ENCODE measurements at places on chromosomes 4 and X. TPM values are rescaled to one million over a fixed set of nuclear protein-coding genes. Genes with fewer than 3 reads are reported as not detected.

- no peak for DNase-seq
Measured at GRCh38 chrX:7261672-7262332, 113.8 kb upstream of the PUDP start.

DNA sequence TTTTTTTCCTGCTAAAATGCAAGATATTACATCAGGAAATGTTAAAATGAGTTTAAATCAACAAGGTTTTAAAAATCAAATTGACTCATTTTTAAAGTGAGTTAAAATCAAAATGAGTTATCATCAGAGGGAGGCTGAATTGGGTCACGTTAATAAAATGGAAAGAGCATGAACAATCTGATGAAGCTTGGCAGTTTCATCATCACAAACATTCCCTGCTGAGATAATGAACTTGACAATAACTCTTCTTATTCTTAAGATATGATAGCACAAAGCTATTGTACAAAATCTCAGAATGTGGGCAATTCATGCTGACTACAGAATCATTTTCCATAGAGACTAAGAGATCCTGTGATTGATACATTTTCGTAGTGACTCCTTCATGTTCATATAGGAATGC, 1086.7 kb downstream of the STIM2 start:
- no peak for DNase-seq

- DNase-seq = no peak
Measured at GRCh38 chr4:104743215-104743653, 248.5 kb upstream of the CXXC4 start.

DNA sequence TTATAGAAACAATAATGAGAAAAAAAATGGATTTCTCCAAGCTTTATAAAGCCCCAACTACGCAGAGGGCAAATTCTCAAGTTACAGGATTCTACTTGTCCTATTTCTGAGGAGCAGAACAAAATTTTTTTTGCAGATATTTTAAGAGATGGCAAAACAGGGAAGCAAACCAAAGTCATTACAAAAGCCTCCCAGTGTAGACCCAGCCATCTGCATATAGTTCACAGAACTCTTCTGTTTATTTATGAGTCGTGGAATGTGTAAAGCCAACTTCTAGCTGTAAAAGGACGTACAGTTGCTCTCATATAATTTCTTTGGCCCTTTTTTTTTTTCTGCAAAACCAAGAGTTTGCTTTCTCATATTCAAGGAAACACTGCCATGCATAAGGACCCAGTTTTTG, 120.4 kb downstream of the PCDH7 start:
- DNase-seq = peak; percentile 19

DNA sequence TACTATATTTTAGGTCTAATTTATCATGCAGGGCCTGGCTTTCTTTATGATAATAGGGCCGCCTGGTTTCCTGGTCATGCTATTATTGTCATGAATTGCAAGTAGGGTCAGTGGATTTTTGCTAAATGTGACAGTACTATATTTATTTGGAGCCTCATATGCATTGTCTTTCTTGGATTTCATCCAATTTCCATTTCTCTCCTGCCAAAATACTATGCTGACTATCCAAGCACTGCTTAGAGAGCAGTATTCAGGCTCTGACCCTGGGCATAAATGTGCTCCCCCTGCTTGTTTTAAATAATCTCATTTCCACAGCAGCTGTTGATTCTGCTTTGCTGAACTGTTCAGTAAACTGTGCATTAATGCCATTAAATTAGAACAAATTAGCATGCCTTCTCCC, 269.3 kb downstream of the GPM6A start:
- DNase-seq = peak; percentile 74

GRCh38 chr4:165604181-165604580, 225.4 kb downstream of the CPE start:
- DNase-seq = no peak

- DNase-seq = peak; percentile 19
Measured at GRCh38 chrX:8971116-8971515, 62.8 kb downstream of the FAM9B start.

DNA sequence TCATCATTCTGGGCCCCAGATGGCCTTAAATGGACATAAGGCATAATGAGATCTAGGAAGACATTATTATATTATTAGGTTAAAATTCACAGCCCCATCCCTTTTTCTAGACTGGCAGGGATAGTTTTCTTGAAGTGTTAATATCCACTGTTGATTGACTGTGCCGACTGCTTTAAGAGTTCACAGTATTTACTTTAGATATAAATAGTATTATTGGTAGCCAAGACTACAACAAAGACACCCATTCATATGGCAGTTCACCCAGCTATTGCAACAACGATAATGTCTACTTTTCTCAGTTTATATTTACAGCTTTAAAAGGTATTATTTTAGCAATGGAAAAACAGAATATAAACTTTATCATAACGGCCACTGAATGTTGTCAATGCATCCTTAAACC, 922.2 kb upstream of the POU3F4 start:
- peak; percentile 9 for DNase-seq

- peak; percentile 93 for DNase-seq
Measured at GRCh38 chr4:186037692-186038658, 31.0 kb upstream of the TLR3 start.

DNA sequence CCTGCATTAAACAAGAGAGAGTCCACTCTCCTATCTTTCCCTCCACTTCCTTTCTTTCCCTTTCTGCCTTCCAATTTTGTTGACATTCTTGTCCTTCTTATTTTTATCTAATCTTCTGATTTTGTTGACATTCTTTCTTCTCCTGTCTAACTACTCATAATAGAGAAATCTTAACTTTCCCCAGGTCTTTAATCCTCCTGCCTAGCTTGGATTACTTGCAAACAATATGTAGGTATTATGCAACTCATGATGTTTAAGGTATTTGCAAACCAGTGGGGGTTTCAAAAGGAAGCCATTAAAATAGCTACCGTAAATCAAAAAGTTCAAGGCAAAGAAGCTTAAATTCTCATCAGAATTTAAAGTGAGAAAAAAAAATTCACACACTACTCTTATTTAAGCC, 53.9 kb downstream of the PROM1 start:
- no peak for DNase-seq

GRCh38 chr4:125529071-125529470, 214.3 kb downstream of the FAT4 start:
- DNase-seq = no peak

- no peak for DNase-seq
Measured at GRCh38 chr4:52425751-52426326, 233.3 kb downstream of the USP46 start.

DNA sequence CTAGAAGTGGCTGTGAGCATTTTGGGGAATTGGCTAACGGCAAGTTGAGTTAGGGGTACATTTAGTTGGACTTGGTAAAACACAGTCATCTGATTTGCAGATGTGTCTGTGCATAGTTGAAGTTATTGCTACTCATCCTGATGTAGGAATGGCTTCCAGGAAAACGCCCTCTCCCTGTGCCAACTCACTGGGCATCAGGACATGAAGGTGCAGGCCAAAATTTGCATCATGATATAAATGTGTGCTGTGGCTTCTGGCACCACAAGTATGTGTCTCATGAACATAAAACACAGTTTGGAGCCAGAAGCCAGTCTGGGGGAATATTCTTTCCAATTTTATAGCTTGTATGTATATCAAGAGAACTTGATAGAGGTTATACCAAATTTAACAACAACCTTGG, 54.2 kb upstream of the CBR4 start:
- DNase-seq = peak; percentile 24

GRCh38 chr4:133498149-133498548, 349.1 kb downstream of the PCDH10 start:
- DNase-seq = no peak

Gene PLP1
- total RNA-seq = 84.1 TPM

Gene AGTR2
- 90.9 TPM for total RNA-seq

Gene ATP5ME
- 103 TPM for total RNA-seq

Gene GUCY1B1
- 26.6 TPM for total RNA-seq

Gene RAB41
- not detected for total RNA-seq
